ENCODE measurements at places on chromosomes 5 and 9.

- no peak for DNase-seq
Observed at GRCh38 chr9:78468231-78468630, 171.3 kb downstream of the PSAT1 start.

DNA sequence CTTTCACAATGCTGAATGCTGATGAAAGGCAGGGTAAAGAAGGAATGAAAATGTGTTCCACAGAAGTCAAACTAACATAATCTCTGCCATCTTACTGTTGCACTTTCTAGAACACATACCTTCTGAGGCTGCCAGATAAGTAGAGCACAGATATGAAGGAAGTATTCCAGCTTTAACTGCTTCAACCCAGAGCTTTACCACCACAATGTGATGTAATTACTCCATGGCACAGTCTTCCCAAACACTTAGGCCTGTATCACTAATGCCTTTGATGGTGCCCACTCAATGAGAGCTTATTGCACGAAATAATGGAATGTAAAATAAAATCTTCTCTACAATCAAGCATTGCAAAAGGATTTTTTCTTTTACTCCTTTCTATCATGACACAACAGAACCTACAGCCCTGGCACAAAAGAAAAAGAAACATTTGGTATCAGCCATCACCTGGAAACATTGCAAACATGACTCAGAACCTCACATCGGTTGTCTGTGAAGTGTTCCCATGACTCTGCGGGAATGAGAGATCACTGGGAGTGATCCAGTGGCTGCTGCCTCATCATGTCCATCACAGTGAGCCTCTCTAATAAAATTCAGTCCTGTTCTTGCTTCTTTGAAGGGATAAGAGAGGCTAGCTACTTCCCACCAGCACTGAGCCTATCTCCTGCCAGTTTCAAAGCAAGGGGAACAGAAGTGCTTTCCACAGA is 385.8 kb downstream of the EFNA5 start:
- DNase-seq, result no peak

DNA sequence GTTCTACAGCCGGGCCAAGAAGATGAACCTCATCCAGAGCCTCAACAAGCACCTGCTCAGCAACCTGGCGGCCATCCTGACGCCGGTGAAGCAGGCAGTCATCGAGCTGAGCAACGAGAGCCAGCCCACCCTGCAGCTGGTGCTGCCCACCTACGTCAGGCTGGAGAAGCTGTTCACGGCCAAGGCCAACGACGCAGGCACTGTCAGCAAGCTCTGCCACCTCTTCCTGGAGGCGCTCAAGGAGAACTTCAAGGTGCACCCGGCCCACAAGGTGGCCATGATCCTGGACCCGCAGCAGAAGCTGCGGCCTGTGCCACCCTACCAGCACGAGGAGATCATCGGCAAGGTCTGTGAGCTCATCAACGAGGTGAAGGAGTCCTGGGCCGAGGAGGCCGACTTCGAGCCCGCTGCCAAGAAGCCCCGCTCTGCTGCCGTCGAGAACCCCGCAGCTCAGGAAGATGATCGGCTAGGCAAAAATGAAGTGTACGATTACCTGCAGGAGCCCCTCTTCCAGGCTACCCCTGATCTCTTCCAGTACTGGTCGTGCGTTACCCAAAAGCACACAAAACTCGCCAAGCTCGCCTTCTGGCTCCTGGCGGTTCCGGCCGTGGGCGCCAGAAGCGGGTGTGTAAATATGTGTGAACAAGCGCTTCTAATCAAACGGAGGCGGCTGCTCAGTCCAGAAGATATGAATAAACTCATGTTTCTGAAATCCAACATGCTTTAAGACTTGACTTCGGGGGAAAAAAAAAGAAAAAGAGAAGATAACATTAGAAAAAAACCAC is 28.5 kb downstream of the AMBP start:
- no peak for DNase-seq

- DNase-seq, result no peak
Observed at GRCh38 chr5:34062419-34062818, 19.4 kb upstream of the C1QTNF3 start.

DNA sequence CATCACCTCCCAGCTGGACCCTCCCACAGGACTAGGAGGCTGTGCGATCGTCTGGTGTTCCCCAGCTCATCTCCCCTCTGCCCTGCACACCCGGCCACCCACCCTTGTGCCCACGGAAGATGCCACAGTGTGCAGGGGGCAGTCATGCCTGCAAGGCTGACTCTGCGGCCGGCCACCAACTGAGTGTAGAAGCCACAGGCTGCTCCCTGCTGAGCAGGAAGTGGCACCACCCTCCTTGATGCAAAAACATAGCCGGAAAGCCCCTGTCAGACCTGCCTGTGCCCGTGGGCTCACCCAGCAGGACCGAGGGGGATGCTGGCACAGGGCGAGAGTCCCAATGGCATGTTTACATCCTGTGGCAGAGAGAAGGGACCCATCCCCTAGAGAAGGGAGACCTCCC is 40.3 kb upstream of the SLC12A7 start:
- DNase-seq, result no peak

GRCh38 chr5:1730487-1730847 is 69.2 kb downstream of the MRPL36 start:
- no peak for DNase-seq

- DNase-seq, result peak; percentile 26
Observed at GRCh38 chr9:137049544-137050449, 3.8 kb upstream of the NPDC1 start.

GRCh38 chr9:129677456-129677855 is 12.0 kb downstream of the PRRX2 start:
- DNase-seq, result no peak
